ENCODE measurements at places on chromosomes 7 and 10. TPM values are rescaled to one million over a fixed set of nuclear protein-coding genes. Genes with fewer than 3 reads are reported as not detected.

Gene PPP1R9A
- not detected for polyA plus RNA-seq

Gene ETV1
- 11.9 TPM for polyA plus RNA-seq

Gene NAT16
- 0.05 TPM for polyA plus RNA-seq

Gene HPS6
- 10.5 TPM for polyA plus RNA-seq

Gene AGBL3
- 0.16 TPM for polyA plus RNA-seq

Gene CFAP58
- polyA plus RNA-seq, result 0.57 TPM

Gene TMEM176A
- polyA plus RNA-seq, result not detected

Gene LRRC72
- not detected for polyA plus RNA-seq

DNA sequence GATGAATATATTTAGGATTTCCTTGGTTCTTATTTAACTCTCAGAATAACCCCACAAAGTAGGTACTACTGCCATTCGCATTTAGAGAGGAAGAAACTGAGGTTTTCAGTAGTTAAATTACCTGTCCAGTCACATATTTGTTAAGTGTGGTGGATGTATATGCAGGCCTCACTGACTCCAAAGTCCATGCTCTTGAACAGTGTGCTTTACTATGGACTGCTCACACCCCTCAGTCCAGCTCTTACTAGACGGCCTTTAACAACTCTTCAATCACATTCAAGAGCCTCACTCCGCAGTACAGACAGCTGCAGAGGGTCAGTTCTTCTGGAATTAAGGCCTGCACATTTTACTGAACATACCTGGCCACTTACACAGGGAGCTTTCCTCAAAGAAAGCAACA lies 36.2 kb downstream of the ZNF248 start:
- DNase-seq, result no peak
- no peak overlapping the region for H3K27ac ChIP-seq
- H3K4me1 ChIP-seq, result no peaks in the 10 kb centered on the region
- H3K4me3 ChIP-seq, result no peak overlapping the region

GRCh38 chr7:12554872-12555271 lies 15.6 kb upstream of the SCIN start:
- H3K36me3 ChIP-seq, result no peaks in the 10 kb centered on the region
- H3K4me3 ChIP-seq, result no peak overlapping the region
- no peaks in the 10 kb centered on the region for H3K27me3 ChIP-seq
- no peaks in the 10 kb centered on the region for H3K4me1 ChIP-seq
- no peak overlapping the region for H3K27ac ChIP-seq

GRCh38 chr7:42186151-42186550 lies 50.9 kb downstream of the GLI3 start:
- H3K27me3 ChIP-seq, result no peaks in the 10 kb centered on the region
- H3K36me3 ChIP-seq, result no peaks in the 10 kb centered on the region
- H3K4me3 ChIP-seq, result no peak overlapping the region
- H3K4me1 ChIP-seq, result peaks cover 7% of the 10 kb centered on the region

GRCh38 chr10:22931948-22932347 lies 4.1 kb downstream of the ARMC3 start:
- H3K4me1 ChIP-seq, result no peaks in the 10 kb centered on the region
- peak; percentile 32 for DNase-seq
- H3K4me3 ChIP-seq, result no peak overlapping the region
- H3K27ac ChIP-seq, result no peak overlapping the region

DNA sequence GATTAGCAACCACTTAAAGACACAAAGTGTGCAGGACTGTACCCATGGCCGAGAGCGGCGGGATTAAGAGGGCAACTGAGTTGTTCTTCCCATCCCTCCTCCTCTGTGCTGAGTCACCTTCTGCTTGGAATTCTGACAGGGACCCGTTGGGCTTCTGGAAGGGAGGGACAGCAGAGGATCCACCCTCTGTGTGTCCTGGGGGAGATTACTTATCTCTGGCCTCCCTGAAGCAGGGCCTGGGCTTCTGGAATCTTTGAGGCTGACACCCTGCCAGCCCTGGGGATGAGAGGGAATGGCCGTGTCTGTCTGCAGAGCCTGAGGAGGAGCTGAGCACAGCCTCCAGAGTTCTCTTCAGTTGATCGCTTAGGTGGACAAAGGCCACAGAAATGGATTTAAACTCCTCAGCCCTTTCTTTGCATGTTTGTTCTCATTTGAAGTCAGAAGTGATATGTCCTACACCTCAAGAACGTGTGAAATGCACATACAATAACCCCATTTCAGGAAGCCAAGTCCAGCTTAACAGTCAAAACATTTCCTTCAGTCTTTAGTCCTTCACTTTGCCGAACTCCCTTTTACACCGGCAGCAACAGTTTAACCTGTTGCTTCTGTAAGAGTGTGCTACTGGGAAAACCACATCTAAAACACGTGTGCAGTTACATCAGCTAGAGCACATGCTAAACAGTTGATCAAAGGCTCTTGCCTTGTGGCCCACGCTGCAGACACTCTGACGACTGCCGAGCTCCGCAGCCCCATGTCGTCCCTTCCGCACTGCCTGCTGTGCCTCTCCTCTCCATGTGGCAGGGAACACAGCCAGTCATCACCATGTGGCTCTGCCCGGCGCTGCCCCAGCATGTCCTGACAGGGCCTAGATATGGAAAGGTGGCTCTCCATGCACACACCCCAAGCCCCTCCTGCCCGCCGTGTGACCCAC lies 55.7 kb downstream of the IKZF1 start:
- DNase-seq, result no peak
- no peak overlapping the region for H3K27ac ChIP-seq
- no peaks in the 10 kb centered on the region for H3K27me3 ChIP-seq
- no peak overlapping the region for H3K4me3 ChIP-seq

DNA sequence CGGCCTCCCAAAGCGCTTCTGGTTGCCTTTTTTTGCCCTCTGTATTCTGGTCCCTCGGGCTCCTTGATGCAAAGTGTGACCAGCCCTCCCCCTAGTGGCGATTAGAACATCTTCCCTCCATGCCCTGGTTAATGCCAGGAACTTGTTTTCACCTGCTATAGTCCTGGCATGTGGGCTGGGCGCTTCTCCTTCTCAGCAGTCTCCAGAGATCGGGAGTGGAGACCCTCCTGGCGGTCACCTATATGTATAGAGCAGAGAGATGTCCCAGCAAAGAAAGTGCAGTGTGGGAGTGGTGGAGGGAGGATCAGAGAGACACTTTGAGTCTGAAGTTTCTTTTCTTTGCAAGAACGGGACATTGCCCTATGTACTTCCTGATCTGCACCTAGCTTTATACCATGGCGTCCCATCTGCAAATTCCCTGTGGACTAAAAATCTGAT lies 264.1 kb downstream of the OTUD1 start:
- H3K27me3 ChIP-seq, result no peaks in the 10 kb centered on the region
- no peaks in the 10 kb centered on the region for H3K4me1 ChIP-seq
- H3K27ac ChIP-seq, result no peak overlapping the region
- peak; percentile 52 for DNase-seq
- H3K36me3 ChIP-seq, result no peaks in the 10 kb centered on the region

GRCh38 chr7:18278316-18278715 lies 217.2 kb upstream of the HDAC9 start:
- no peak for DNase-seq
- no peaks in the 10 kb centered on the region for H3K27me3 ChIP-seq
- no peaks in the 10 kb centered on the region for H3K36me3 ChIP-seq
- no peak overlapping the region for H3K4me3 ChIP-seq
- no peaks in the 10 kb centered on the region for H3K4me1 ChIP-seq
- H3K27ac ChIP-seq, result no peak overlapping the region

DNA sequence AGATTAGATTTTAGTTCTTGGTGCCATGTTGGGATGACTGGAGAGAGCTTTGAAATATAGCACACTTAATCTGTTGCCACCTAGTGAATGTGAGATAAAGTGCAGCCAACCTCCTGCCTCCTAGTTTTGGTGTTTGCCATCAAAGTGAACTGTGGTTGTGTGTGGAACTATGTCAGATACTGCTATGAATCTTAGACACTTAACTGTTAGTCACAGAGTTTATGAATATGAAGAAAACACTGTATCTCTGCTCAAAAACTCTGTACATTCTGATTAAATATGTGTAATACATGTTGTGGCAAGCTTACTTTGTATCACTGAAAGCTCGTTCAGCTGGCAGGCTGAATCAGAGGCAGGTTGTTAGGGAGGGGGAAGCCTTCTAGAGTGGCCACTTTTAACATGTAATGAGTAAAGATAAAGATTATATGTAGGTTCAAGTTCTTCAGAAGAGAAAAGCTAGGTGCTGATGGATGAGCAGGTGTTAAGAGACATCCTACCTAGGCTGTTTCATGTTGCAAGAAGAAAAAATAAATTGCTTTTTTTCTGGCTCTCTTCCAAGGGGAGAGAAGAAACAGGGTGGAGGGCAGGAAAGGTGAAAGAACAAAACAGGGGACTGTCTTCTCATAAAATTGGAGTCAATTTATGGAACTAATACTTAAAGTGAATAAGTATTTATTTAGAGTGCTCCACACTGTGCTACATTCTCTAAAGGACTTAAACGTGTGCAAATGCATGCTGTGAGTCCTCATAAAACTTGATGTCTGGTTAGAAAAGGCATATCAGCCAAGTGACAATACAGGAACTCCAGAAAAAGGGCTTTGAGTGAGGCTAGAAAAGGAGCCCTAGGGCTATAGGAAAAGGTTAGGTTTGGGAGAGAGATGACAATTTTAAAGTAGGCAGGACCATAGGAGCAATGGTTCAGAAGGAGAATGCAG lies 14.1 kb upstream of the LAMB1 start:
- peak overlapping the region; percentile 31 for H3K27ac ChIP-seq

DNA sequence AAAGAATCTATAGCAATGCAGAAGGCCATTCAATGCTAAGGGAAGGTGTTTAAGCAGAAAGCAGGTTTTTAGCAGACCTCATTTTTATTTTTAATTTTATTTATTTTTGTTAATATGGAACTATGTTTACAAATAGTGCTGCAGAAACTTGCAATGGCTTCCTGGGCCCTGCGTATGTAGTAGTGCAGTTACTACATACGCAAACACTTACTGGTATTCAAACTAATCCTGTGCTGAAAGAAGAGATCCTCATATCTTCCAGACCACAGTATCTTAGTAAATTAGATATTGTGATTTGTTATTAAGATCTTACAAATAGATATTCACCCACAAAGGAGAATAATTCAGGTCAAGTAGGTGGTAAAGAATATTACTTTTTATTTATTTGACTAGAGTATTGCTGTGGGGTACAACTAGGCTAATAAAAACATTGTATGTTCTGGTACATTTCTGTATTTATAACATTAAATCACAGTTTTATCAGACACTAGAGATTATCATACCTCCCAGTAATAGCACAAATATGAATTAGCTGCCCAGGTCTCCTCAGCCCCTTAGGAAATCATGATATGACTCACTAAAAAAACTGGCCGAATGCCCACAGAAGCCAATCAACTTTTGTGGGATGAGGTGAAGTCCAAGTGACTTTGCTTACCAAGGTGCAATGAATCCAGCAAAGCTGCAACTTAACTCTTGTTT lies 57.6 kb downstream of the RNLS start:
- peaks cover 2% of the 10 kb centered on the region for H3K4me1 ChIP-seq
- no peak overlapping the region for H3K27ac ChIP-seq
- peak; percentile 72 for DNase-seq

DNA sequence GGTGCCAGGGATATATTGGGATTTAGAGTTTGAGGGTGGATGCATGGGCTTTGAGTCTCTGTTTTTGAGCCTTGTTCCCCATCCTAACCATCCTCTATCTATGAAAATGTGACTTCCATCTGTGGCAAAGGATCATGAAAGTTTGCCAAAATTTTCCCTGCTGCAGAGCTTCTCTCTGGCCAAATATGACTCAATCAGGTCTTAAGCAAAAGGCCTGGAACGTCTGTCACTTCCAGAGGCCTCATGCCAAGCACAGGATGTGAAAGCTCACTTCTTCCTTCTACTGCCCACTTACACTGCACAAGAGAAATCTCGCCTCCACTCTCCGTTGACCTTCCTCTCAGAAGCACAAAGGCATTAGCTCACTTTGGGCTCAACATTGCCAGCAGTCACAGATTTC lies 696.9 kb upstream of the NRP1 start:
- H3K4me1 ChIP-seq, result peaks cover 3% of the 10 kb centered on the region
- no peaks in the 10 kb centered on the region for H3K27me3 ChIP-seq
- H3K4me3 ChIP-seq, result no peak overlapping the region
- no peaks in the 10 kb centered on the region for H3K36me3 ChIP-seq

- H3K36me3 ChIP-seq, result no peaks in the 10 kb centered on the region
- no peaks in the 10 kb centered on the region for H3K27me3 ChIP-seq
- DNase-seq, result no peak
- no peak overlapping the region for H3K4me3 ChIP-seq
- no peaks in the 10 kb centered on the region for H3K4me1 ChIP-seq
Observed at GRCh38 chr7:14197280-14197679, 207.8 kb upstream of the ETV1 start.

GRCh38 chr7:47500103-47500563 lies 81.8 kb downstream of the TNS3 start:
- no peak overlapping the region for H3K27ac ChIP-seq
- peaks cover 23% of the 10 kb centered on the region for H3K36me3 ChIP-seq
- no peak for DNase-seq
- H3K4me3 ChIP-seq, result no peak overlapping the region

Data from IMR-90 (cell line).